ENCODE measurements at places on chromosomes 5 and 9.

- peak; percentile 93 for DNase-seq
Observed at GRCh38 chr9:114155263-114155994, at the start of gene COL27A1. COL27A1 (plus strand) TSS chr9:114155537; CDS start chr9:114155951, 414 bp downstream.

DNA sequence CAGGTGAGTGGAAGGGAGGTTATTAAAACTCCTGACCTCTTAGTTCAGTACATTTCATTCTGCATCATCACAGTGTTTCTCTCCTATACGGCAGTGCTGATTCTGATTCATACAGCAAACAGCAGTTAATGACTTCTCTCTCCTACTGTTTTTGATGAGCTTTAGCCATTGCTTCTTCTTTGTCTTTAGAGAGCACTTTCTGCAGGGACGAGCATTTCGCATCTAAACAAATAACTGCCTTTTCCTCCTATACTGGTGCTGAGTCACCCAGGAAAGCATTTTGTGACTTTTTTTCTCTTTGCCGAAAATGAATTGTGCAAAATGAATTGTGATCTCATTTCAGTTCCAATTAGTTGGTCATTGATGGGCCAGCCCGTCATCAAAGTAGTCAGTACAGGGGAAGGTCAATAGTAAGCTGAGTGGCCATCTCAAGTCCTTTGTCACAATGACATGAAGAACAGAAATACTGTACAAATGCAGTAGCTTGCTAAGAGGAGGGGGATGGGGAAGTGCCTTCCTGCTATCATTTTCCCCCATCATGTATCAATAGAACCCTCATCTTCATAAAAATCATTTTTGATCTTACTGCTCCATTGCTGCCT lies 98.5 kb downstream of the INSYN2B start:
- no peak for DNase-seq

DNA sequence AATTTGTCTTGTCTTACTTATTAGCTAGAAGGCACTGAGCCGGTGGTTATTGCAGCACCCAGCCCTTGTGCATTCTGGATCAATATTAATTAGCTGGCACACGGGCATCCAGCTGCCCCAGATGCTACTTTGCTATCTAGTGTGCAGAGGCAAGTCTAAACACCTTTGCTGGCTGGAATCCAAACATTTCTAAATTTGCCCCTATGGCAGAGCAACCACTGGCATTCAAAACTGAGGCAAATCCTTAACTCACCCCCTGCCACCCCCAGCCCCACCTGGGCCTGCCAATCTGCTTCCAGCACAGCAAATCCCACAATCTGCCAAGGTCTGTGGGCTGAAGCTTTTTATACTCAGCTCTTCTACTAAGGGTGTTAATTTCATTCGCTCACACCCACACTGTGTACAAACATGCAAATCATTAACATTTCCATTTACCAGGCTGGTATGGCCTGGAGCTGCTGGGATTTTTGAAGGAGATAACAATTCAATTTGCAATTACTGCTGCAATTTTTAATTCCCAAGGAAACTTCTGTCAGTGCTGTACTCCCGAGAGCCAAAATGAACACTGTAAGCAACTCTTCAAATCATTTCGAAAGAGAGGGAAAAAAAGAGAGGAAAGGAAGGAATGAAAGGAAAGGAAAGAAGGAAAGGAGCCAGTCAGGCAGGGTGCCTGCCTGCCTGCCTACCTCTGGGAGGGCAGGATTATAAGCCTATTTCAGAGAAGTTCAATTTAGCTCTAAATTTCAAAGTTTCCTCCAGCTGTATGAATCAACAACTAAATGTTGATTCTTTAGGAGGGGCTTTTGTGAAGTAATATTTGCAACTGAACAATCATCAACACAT lies 35.5 kb downstream of the RAPGEF1 start:
- DNase-seq, result no peak

- no peak for DNase-seq
Observed at GRCh38 chr5:151556806-151557205, 34.3 kb downstream of the FAT2 start.

DNA sequence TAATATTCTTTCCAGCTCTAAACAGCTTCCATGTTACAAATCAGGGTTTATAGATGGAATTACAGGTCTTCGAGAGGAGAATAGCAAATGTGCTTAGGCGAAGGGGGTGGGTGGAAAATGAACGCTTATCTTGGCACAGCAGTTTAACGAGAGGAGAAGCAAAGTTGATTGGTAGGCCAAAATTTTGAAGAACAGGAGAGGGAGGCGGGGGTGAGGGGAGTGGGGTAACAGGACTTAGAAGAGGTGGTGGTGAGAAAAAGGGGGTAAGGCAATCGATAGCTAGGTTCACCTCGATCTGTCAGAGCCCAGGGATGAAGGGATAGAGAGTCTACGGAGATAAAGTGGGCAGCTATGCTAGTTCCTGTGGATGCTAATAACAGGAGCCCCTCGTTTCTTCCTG lies 764 bp downstream of the ANKRA2 start:
- no peak for DNase-seq

- DNase-seq, result no peak
Observed at GRCh38 chr9:114386886-114387679, 699 bp downstream of the AKNA start.

DNA sequence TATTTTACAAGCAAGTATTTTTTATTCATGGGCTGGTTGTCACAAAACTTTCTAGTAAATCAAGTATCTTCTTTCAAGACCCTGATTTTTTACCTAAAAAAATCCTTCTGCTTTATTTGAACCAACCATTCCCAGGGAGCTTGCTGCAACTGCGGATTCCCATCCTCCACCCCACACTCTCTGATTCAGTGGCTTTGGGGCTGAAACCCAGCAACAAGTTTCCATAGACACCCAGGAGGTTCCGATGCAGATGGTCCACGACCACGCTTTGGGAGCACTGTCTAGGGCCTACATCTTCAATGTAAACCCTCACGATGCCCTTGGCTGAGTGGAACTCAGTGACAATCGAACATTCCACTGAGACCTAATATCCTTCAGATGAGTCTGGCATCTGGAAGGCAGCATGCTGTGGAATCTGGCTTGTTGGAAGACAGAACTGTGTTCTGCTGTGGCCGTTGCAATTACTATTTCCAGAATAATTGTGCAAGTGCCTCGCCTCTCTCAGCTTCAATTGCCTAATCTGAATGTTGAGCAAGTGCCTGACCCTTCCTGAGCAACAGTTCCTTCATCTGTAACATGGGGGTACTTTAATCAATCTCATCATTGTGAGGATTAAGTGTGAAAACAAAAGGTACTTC lies 105.1 kb downstream of the INSYN2B start:
- DNase-seq, result no peak

GRCh38 chr5:68272289-68272688 lies 56.7 kb downstream of the PIK3R1 start:
- DNase-seq, result no peak

- DNase-seq, result no peak
Observed at GRCh38 chr5:170719551-170719950, 64.0 kb upstream of the GABRP start.

DNA sequence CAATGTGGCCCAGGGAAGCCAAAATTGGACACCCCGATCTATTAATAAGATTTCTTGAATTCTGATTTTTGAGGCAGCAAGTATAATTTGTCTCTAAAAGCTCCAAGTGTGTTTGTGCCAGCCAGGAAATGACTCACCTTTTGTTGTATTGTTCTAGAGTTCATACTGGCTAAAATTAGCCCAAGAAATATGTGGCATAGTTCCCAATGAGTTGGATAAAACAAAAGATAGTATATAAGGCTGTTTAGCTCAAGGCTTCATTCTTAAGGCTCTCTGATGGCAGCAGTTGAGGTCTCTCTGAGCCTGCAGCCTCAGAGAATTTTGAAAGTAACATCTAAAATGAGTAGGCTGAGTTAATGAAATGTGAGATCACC lies 21.6 kb downstream of the HMGXB3 start:
- DNase-seq, result no peak

DNA sequence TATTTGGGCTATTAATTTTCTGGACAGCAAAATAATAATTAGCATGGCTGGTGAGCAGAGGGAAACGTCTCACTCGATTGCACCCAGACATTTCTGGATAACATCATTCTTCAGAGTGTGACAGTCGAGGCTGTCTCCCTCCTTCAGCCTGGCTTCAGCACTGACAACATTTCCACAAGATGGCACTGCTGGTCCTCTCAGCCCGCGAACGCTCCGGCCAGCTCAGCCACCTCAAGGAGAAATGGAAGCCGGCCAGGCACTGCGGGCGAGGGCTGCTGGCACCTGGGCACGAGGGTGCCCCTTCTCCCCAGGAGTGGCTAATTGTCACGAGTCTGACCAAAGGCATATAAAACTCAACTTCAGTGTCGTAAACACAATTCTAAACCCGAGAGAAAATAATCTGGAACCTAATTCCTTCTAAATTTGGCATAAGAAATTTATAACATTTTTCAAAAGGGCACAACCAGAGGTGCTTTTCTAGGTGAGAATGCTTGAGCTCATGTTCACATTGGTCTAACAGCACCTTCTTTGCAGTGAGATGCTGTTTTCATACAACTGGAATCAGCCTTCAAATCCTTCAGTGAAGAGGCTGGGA lies 65.9 kb downstream of the DAP start:
- DNase-seq, result peak; percentile 73

DNA sequence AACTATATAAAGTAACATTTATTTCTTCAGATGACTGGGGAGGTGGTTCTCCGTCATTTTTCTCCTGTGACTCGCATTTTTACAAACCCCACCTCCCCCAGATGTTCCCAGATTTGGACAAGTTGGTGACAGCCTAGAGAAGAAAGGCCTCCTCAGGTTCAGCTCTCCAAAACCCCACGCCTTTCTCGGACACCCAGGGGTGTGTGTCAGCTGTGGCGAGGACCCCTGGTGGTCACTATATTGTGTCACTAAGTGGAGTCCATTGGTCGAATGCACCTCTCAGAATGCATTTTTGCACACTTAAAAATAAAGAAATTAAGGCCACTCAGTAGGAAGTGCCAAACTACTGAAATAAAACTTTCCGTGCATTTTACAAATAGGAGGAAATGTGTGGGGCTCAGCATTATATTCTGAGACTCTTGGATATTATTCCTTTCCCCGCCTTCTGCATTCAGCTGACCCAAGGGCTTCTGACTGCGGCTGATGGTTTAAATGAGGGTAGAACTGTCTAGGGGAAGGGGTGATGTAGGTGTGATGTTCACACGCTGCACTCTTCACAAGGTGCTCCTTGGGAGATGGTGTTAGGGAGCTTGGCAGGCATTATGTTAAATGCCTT lies 47.6 kb downstream of the ACO1 start:
- DNase-seq, result no peak

DNA sequence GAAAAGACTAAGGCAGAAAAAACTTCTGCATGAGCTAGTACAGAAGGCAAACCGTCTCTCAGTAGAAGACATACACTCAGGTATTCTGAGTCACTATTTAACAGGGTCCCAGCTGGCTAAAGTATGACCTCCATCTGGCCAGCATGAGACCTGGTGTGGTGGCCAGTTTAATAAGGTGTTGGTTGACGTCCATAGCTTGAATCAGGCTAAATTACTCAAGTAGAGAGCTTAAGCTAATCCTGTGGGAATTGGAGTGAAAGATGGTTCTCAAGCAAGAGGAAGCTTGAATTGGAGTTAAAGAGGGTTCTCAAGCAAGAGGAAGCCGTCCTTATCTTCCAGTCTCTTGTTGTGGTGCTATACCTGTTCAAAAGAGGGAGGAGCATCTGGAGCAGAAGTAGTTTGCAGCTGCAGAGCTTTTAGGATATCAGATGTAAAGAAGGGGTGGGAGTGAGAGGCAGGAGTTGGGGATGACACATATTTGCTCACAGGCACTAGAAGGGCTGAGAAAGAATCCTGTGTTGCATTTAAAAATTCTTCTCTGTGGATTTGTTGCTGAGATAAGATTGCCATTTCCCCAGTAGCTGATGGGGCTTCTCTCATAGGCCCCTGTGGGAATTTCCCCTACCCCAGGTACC lies 136.1 kb upstream of the RUSC2 start:
- DNase-seq, result no peak

DNA sequence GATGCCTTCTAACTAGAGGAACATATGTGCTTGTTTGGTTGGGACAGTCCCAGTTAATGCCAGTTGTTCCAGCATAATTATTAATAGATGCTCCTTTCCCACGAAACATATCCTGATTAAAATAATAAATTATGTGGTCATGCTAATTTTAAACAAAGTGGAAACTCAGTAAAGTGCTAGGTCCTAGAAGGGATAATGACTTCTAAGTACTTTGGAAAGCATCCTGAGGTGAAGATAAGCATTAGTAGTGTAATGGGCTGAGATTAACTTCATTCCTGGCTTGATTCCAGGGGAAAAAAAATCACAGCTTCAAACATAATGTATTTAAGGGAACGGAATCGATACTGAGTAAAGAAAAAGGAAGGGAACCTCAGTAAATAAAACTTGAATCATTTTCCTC lies 213.7 kb upstream of the SNX2 start:
- DNase-seq, result no peak

- DNase-seq, result no peak
Observed at GRCh38 chr9:89994988-89995613, 390.3 kb downstream of the GADD45G start.

DNA sequence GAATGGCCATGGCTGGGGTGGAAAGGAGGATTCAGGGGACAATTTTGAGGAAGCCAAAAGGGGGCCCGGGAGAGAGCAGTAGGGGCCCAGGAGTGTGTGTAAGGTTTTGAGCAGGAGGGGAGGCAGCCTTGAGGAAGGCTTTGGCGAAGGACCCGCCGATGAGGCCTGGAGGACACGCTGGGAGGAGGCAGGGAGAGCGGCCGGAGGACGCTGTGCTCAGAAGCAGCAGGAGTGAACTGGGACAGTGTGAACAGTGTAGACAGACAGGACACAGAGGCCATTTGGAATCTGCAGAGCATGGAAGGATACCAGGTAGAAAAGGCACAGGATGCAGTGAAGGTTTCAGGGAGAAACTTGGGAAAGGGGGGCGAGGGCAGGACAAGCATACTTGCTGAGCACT lies 14.9 kb downstream of the UNC5A start:
- no peak for DNase-seq

DNA sequence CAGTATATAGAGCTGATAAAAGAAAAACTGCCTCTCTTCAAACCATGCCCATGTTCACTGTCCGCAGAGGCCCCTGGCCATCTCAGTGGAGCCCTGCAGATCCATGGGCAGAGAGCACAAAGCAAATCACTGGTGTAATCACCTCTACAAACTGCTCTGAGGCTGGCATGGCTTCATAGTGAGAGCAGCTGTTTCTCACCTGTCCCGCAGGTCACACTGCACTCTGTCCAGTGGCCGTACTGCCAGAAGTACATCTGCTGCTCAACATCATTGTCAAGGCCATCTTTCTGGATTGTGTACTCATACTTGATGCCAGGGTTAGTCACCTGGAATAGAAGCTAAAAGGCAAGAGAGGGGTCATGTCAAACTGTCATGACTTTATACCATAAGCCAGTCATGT lies 173.3 kb downstream of the TARS1 start:
- no peak for DNase-seq

- peak; percentile 24 for DNase-seq
Observed at GRCh38 chr5:41763081-41763480, 107.1 kb downstream of the OXCT1 start.

DNA sequence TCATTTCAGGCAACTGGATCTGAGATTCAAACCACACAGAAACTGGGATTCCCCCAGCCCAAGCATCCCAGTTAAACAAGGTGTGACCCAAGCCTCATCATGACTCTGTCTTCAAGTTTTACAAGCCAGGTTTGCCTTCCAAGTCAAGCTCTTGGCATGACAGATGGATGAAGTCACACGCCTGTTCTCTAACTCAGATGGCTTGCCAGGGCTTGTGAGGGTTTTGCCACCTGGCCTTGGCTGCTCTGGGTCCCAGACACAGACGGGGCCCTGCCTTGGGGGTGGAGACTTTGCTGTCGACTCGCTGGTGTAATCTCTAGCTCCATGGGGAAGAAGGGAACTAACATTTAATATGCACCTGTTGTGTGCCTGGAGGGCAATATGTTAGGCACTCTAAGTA lies 95.8 kb upstream of the RARS1 start:
- no peak for DNase-seq

GRCh38 chr9:86517475-86517874 lies 163.3 kb upstream of the TUT7 start:
- no peak for DNase-seq

Measured in H54 (cell line).